ENCODE measurements at places on chromosomes 6 and 20. TPM values are rescaled to one million over a fixed set of nuclear protein-coding genes. Genes with fewer than 3 reads are reported as not detected.
A peak's percentile ranks its signal among the peaks of the same experiment; 100 is the strongest.

Gene LY6G6F
- total RNA-seq, result not detected

Gene VSX1
- 0.65 TPM for total RNA-seq

Gene HLA-DQB1
- 1.5 TPM for total RNA-seq

Gene CRISP3
- not detected for total RNA-seq

Gene ETV7
- 2.6 TPM for total RNA-seq

Gene C2
- 4.6 TPM for total RNA-seq

Gene SIRPD
- total RNA-seq, result not detected

Gene TSHZ2
- total RNA-seq, result 29.1 TPM

DNA sequence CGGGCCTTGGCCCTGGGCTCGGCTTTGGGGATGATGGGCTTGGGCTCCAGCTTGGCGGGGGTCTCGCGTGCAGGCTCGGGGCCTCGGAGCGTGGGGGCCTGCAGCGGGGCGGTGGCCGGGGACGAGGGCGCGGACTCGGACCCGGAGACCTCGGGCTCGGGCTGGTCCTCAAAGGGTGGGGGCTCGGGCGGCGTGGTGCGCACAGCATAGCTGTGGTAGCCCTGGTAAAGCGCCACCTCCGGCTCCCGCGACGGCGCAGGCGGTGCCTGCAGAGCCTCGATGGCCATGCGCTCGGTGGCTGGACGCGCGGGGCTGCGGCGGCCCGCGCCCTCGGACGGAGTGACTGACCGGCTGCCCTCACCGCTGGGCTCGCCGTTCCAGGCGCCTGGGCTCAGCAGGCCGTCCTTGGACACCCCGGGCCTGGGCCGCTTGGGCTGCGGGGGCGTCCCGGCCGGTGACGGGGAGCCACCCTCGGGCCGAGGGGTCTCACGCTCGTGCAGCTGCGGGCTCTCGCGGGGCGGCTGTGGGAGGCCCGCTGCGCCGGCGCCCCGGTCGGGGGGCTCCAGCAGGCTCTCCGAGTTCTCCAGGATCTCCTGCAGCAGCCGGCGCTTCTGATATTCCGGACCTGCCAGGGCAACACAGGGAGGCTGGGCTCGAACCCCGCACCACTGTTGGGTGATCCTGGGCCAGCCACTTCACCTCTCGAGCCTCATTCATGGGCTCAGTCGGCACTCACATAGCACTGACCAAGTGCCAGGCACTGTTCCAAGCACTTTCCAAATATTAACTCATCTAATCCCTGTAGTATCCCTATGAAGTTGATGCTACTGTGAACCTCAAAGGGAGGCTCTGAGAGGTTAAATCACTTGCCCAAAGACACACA, 71.0 kb downstream of the JPH2 start:
- no peaks in the 10 kb centered on the region for H3K4me1 ChIP-seq
- H3K36me3 ChIP-seq, result no peaks in the 10 kb centered on the region
- H3K27me3 ChIP-seq, result peaks cover 9% of the 10 kb centered on the region
- H3K4me3 ChIP-seq, result no peak overlapping the region
- no peak overlapping the region for H3K27ac ChIP-seq
- no peak for DNase-seq

GRCh38 chr6:132253211-132253610, 148.1 kb downstream of the MOXD1 start:
- H3K4me3 ChIP-seq, result no peak overlapping the region
- no peak overlapping the region for H3K27ac ChIP-seq
- H3K27me3 ChIP-seq, result no peaks in the 10 kb centered on the region
- no peak for DNase-seq
- no peaks in the 10 kb centered on the region for H3K4me1 ChIP-seq

- no peaks in the 10 kb centered on the region for H3K36me3 ChIP-seq
- H3K4me3 ChIP-seq, result no peak overlapping the region
- no peak overlapping the region for H3K27ac ChIP-seq
- H3K27me3 ChIP-seq, result no peaks in the 10 kb centered on the region
- H3K4me1 ChIP-seq, result no peaks in the 10 kb centered on the region
Measured at GRCh38 chr6:159902620-159903019, 11.8 kb downstream of the MAS1 start.

GRCh38 chr6:114339706-114340105, 3.1 kb downstream of the HS3ST5 start:
- no peaks in the 10 kb centered on the region for H3K36me3 ChIP-seq
- peaks cover 18% of the 10 kb centered on the region for H3K27me3 ChIP-seq
- DNase-seq, result no peak
- H3K4me3 ChIP-seq, result no peak overlapping the region
- no peaks in the 10 kb centered on the region for H3K4me1 ChIP-seq

DNA sequence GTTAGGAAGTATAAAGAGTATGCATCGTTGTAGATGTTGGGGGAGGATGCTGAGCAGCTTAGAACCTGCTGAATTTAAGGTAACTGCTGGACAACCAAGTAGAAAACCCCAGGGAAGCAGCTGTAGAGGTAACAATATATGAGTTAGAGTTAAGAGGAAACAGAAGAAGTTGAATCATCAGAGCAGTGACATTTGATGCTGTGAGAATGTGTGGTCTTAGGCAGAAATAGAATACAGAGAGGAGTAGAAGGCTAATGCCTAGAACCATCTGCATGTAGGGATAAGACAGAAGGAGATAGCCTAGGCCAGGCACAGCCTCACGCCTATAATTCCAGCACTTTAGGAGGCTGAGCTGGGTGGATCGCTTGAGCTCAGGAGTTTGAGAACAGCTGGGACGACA, 22.6 kb upstream of the DYNLRB1 start:
- no peak for DNase-seq
- H3K36me3 ChIP-seq, result no peaks in the 10 kb centered on the region
- H3K4me3 ChIP-seq, result no peak overlapping the region

- peak; percentile 82 for DNase-seq
- peaks cover 7% of the 10 kb centered on the region for H3K4me1 ChIP-seq
- H3K36me3 ChIP-seq, result no peaks in the 10 kb centered on the region
- H3K4me3 ChIP-seq, result peak within 1 kb of the TSS; percentile 97
Measured at GRCh38 chr6:28399350-28400121, at the start of gene ZSCAN12. TSS of gene ZSCAN12 (minus strand) at chr6:28399747. CDS start at chr6:28398405, 1,342 bp downstream.

- peaks cover 40% of the 10 kb centered on the region for H3K4me1 ChIP-seq
- no peaks in the 10 kb centered on the region for H3K27me3 ChIP-seq
- H3K4me3 ChIP-seq, result no peak overlapping the region
- DNase-seq, result no peak
- no peak overlapping the region for H3K27ac ChIP-seq
- H3K36me3 ChIP-seq, result no peaks in the 10 kb centered on the region
Measured at GRCh38 chr20:25050501-25051350, 7.2 kb downstream of the ACSS1 start.

DNA sequence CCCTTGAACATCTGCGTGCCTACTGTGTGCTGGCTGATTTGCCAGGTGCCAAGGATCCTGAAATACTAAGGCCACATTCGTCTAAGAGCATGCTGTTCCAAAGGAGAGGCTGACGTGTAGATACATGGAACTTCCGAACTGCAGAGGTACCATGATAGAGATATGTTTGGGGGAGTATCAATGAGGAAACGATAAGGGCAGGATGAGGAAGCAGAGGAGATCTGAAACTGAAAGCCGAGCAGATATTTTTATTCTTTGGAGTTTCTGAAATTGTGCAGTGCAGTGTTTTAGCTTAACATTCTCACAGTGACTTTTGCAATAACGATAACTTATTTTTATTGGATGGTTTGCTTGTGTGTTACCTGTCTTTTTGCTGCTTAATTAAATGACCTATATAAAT, 24.3 kb downstream of the BMP6 start:
- H3K27ac ChIP-seq, result no peak overlapping the region
- H3K27me3 ChIP-seq, result no peaks in the 10 kb centered on the region
- no peaks in the 10 kb centered on the region for H3K4me1 ChIP-seq
- H3K36me3 ChIP-seq, result no peaks in the 10 kb centered on the region

DNA sequence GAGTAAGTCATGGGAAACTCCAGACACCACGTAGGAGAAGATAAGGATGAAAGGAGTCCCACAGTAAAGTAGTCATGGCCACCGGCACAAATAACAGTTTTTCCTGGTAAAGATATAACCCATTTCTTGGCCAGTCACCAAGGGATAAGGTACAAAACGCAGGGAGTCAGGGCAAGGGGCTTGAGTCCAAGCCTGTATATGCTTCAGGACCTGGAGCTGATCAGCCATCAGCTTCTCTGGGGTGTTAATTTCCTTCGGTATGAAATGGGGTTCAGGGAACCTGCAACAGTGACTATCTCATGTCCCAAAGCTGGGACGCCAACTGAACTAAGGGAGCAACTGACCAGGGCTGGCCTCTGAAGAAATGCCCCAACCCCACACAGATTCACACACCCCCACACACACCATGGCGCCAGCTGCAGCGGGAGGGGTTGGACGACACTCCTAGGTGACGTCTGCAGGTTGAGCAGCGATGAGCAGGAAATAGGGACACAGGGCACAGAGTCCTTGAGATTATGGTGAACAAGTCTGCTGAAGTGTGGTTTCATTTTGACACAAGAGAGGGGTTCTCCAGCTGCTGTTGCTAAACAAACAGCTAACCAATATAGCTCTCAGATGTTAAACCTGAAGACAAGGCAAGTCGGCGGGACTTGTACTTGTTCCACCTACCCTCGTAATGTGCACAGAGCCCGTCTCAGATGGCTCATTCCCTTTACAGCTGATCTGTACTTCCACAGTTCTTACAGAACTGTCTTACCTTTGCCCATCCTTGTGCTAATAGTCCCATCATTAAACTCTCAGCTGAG, 7.4 kb upstream of the ADTRP start:
- no peaks in the 10 kb centered on the region for H3K36me3 ChIP-seq
- DNase-seq, result no peak
- no peaks in the 10 kb centered on the region for H3K4me1 ChIP-seq
- no peaks in the 10 kb centered on the region for H3K27me3 ChIP-seq
- H3K4me3 ChIP-seq, result no peak overlapping the region

GRCh38 chr6:156790711-156791319, 13.6 kb downstream of the ARID1B start:
- no peaks in the 10 kb centered on the region for H3K36me3 ChIP-seq
- H3K4me1 ChIP-seq, result peaks cover 17% of the 10 kb centered on the region
- no peaks in the 10 kb centered on the region for H3K27me3 ChIP-seq
- no peak for DNase-seq
- no peak overlapping the region for H3K27ac ChIP-seq
- no peak overlapping the region for H3K4me3 ChIP-seq

DNA sequence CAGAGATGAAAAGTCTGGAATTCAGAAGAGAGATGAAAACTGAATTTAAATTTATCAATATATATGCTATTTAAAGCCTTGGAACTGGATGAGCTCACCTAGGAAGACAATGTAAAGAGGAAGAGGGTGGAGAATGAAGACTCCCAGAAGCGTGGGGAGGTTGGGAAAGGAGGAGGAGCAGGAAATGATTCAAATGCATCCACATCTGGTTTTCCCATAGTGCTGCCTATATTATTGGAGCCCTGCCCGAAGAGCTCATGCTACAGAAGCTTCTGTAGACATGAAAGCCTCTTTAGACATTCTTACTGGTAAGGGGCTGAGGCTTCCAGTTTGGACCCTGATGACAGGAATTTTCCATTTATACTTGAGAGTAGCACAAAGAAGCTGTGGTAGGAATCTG, 19.2 kb downstream of the PDE7B start:
- no peaks in the 10 kb centered on the region for H3K27me3 ChIP-seq
- DNase-seq, result no peak
- no peaks in the 10 kb centered on the region for H3K36me3 ChIP-seq
- H3K4me3 ChIP-seq, result no peak overlapping the region
- H3K4me1 ChIP-seq, result no peaks in the 10 kb centered on the region

DNA sequence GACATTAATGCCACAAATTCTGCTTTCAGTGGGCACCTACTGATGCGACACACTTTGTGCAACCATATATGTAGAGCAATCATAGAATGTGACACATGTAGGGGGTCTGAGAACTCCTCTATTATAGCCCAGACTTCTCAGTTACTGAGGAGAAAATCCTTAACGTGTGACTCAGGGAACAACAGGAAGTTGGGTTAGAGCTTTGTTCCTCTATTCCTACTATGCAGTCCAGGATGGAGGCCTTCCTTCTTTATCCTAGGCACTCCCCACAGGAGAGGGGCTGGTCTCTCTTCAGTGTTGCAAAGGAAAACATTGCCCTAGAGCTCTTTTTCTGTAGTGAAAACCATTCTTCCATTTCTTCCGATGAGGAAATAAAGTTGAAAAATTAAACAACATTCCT, 39.6 kb upstream of the RCAN2 start:
- H3K4me3 ChIP-seq, result no peak overlapping the region
- no peak for DNase-seq
- H3K27ac ChIP-seq, result no peak overlapping the region
- no peaks in the 10 kb centered on the region for H3K27me3 ChIP-seq

DNA sequence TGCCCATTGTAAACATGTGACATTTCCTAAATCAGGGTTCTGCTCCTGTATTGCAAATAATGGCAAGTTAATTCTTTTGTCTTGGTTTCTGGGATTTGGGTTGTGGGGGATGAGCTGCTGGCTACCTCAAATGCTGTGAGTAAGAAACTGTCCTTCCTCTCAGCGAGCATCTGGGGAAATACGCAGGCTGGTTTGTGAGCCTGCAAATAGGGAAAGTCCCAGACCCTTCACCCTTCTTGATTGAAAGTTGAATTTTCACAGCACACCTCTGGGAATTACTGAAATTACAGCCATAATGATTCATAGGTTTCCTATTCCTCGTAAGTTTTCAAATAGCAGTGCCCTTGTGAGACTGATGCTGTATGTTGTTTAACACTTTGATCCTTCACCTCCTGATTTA, 138.1 kb downstream of the TBXT start:
- no peaks in the 10 kb centered on the region for H3K36me3 ChIP-seq
- no peaks in the 10 kb centered on the region for H3K27me3 ChIP-seq

DNA sequence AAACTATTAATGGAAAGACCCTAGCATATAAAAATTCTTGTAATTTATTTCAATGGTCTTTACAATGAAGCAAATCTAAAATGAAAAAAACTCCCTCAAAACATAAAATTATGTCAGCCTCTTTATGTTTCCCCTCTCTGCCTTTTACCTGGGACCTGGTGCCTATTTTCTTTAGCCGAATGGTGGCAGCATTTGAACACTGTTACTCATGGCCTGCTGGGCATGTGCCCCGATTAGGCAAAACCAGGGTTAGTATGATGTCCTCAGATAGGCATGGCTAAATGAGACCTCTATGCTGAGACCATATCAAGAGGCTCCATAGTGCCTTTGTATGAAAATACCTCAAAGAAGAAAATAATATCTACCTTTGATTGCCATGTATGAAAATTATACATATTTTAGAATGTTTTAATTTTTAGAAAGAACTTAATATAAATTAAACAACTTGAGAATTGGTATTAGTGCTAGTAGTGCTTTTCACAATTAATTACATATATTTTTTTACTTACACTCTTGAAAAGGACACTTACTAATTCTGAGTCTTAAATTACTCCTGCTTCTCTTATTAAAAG, 22.5 kb upstream of the C6orf58 start:
- no peaks in the 10 kb centered on the region for H3K36me3 ChIP-seq
- no peaks in the 10 kb centered on the region for H3K4me1 ChIP-seq
- DNase-seq, result no peak
- H3K27ac ChIP-seq, result no peak overlapping the region

DNA sequence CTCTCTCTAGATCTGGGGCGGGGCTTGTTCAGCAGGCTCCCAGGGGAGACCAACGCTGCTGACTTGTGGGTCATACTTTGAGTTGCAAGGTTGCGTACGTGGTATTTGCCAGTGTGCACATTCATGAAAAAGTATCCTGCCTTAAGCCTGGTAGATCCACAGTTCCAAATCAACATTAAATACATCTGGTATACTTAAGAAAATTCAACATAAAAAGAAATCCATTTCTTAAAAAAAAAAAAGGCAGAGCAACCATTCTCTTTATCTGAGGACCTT, 81.4 kb downstream of the SLC22A3 start:
- H3K4me3 ChIP-seq, result no peak overlapping the region
- H3K36me3 ChIP-seq, result no peaks in the 10 kb centered on the region
- H3K27ac ChIP-seq, result no peak overlapping the region
- H3K4me1 ChIP-seq, result peaks cover 40% of the 10 kb centered on the region

GRCh38 chr6:30127238-30128093, 8.5 kb upstream of the TRIM40 start:
- DNase-seq, result no peak
- H3K36me3 ChIP-seq, result no peaks in the 10 kb centered on the region
- H3K4me1 ChIP-seq, result no peaks in the 10 kb centered on the region
- no peak overlapping the region for H3K4me3 ChIP-seq
- H3K27ac ChIP-seq, result no peak overlapping the region
